ENCODE measurements at places on chromosomes 13 and 19.

DNA sequence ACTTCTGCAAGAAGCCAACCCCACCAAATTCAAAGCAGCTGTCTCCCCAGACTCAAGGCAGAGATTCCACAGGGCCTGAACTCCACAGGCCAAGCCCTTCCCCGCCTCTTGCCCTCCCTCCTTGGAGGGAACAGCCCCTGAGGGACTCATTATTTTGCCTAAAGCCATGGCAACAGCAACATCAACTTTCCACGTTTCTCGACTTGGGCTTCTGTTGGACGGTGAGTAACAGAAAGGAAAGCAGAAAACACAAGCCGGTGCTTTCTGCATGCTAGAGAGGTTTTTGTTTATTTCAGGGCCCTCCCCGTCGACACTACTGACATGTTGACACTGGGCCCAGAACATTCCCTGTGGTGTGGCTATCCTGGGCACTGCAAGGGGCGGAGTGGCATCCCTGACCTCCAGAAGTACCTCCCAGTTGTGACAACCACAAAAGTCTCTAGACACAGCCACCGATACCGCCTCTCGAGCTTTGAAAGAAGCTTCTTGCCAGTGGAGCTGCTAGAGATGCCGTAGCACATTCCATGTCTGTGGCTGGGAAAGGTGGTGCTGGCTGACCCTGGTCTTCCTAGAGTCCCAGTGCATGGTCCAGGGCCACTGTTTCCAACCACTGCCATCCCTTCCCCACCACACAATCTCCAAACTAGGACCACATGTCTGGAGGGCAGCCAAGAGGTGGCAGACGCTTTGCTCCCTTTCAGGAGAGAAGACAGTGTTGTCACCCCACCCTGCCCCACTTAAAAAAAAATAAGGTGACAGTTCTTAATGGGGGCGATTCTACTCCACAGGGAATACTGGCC is 12.8 kb downstream of the CAPS start:
- no peak for ATAC-seq

DNA sequence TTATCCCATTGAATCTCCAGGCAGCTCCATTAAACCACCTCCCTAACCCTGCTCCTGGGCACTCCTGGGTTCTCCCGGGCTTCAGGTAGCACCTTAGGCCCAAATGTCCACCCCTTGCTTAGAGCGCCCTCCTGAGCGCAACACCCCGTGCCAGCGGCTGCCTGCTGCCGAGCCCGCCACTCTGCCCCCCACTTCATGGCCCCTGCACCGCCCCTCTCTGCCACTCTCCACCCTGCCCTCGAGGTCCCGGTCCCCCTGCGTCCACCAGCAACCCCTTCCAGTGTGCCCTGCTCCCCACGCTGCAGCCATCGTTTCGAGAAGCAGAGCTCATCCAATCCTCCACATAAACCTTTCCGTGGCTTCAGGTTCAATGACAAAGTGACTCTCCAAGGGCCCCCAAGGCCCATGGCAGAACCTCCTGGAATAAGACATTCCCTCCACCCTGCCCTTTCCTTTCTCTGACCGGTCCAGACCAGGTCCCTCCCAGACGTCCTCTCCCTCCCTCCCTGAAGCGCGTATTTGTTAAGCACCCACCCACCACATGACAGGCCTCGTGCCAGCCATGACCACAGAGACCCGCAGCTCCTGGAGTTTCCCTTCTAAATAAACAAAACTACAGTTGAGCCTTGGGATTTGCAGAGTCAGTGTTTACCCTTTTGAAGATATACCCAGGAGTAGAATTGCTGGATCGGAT is 66.6 kb downstream of the ARHGEF18 start:
- no peak for ATAC-seq

DNA sequence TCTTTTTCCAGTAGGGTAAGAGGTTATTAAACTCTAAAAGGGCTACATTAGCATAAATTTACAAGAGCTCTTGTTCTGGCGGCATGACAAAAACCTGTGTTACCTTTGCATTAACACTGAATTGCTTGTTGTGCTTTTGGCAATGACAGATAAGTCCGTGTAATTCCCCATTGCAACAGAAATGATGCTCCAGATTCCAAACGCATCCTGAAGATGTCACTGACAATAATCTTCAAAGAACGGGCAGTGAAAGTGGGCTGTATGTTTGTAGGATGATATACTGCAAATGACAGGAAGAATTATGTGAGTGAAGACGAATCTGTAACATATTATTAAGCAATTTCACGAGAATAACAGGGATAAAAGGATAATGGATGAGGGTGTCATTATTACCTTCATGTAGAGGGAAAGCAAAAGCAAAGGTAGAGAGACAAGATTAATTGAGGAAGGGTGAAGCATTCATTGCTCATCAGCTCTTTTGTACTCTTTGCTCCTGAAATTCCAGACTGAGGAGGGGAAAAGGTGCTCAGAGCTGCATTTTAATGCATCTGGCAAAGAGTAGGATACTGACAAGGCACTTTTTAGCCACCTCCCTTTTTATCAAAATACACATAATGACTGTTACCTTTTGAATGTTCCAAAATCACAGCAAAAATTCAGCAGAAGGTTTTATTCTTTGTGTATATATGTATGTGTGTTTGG is 38.5 kb upstream of the MAB21L1 start:
- no peak for ATAC-seq

GRCh38 chr19:6616011-6616410 is 25.1 kb upstream of the CD70 start:
- peak; percentile 80 for ATAC-seq

DNA sequence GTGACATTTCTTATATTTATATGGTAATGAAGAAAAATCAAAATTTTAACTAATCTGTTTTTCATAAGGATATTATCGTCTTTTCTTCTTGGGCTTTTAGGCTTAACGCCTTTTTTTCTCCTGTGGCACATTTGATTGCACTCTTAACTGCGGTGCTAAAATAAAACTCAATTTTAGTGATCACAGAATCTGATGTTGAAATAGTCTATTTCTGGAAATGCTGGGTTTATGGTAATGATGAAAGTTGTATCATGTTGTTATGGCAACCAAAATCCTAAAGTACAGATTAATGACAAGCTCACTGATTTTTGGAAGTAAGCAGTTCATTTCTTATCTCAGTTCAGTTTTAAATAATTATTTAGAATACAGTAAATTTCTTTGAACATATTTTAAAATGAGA is 85.3 kb downstream of the COG6 start:
- no peak for ATAC-seq

GRCh38 chr13:83941701-83942335 is 59.5 kb upstream of the SLITRK1 start:
- no peak for ATAC-seq

- peak; percentile 90 for ATAC-seq
Measured at GRCh38 chr13:40026174-40026585, 370.7 kb downstream of the COG6 start.

GRCh38 chr19:3899531-3900294 is 19.2 kb downstream of the ATCAY start:
- no peak for ATAC-seq

GRCh38 chr19:1472231-1473084 is 6.6 kb downstream of the C19orf25 start:
- no peak for ATAC-seq

DNA sequence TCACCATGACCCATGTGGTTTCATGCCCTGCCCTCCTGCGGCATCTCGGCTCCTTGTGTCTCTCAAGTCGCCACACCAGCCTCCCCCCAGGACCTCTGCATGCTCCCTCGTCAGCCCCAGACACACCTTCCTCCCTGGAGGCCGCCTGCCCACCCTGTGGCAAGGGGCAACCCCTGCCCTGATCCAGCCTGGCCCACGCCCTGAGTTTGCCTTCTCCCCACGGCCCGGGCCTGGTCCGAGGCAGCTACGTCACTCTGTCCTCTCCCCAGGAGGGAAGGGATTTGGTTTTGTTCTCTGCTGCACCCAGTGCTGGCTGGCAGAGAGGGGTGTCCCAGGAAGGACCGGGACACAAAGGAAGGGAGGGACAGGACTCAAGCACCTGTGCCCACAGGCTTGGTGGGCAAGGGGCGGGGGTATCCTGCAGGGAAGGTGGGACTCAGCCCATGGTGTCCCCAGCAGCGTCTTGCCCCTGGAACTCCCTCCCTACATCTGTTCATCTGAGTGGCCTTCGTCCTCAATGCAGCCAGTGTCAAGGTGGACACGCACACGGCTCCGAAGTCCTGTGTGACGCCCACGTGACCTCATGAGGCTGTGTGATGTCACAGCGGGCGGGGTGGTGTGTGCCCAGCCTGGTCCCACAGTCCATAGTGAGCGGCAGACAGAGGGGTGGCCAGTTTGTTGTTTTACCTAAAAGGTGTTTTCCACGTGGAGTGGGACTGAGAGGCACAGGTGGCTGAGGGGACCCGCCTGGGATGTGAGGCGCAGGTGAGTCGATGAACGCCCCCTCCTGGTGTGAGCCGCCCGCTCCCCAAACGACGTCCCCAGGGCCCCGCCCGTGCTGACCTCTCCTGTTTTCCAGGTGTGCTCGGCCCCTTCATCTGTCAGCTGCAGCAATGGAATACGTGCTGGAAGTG is at the start of gene TEX29:
TSS of gene TEX29 (plus strand) at position 645 of the 914 bp plus-strand sequence. CDS start at position 894, 249 bp downstream.
- no peak for ATAC-seq

DNA sequence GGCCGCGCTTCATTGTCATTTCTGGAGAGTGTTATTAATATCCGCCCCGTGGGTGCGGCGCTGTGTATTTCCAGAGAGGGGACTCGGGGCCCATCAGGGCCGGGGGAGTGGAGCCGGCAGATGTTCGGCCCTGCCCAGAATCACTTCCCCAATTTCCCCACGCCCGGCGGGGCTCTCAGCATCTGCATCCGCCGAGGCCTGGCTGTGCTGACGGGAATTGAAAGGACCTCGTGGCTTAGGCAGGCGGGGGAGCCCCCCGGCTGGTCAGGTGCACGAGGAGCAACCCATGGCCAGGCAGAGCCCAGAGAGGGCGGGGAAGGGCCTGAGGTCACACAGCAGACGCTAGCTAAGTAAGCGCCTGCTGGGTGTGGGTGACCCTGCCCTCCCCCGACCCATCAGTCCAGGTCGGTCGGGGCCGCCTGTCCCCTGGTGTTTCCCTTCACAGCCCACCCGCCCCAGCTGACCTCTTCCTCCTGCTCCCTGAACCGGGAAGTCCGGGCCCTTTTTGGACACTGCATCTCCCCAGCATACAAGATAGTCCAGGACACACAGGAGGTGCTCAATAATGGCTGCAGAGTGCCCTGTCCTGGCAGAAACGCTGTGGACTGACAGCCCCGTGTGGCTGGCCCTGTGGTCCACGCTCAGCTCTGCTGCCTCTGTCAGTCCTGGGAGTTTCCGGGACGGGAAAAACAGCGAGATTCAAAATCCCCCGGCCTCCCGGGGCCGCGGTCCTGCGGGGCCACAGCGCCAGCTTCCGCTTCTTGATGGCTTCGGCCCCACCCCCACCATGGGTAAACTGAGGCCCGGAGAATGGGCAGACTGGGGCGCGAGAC is 22.1 kb downstream of the ARID3A start:
- ATAC-seq, result peak; percentile 70

- no peak for ATAC-seq
Measured at GRCh38 chr19:4993683-4994082, 24.8 kb downstream of the KDM4B start.

DNA sequence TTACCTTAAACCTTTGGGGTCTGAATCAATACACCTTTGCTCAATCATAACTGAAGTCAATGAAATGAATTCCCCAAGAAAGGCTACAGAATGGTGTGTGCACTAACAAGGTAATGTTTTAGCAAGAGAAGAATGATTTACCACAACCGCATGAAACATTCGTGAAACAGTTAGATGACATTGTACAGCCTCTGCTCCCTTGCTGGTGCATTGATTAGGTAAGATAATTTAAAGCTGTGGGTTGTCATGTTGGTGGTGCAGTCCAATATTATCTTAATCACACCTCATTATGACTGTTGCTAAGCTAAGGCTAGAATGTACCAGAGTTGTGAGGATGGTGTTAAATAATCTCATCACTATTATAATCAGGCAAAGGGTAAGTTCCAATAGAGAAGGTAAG is 1673.2 kb upstream of the PRR20A start:
- ATAC-seq, result no peak

- no peak for ATAC-seq
Measured at GRCh38 chr19:27672309-27673047, 1540.5 kb downstream of the UQCRFS1 start.

GRCh38 chr19:5547881-5548280 is 19.9 kb downstream of the TINCR start:
- ATAC-seq, result no peak

- ATAC-seq, result no peak
Measured at GRCh38 chr13:47673009-47673850, 327.8 kb downstream of the SUCLA2 start.

Data from activated CD4-positive, CD25-positive, alpha-beta regulatory T cell treated with anti-CD3 and anti-CD28 coated beads, Interleukin-2, amount 50 U/mL, for 24 hours (primary cell).